ENCODE measurements at places on chromosomes 16 and 17. TPM values are rescaled to one million over a fixed set of nuclear protein-coding genes. Genes with fewer than 3 reads are reported as not detected.
A peak's percentile ranks its signal among the peaks of the same experiment; 100 is the strongest.

GRCh38 chr16:56191156-56191815 lies at the start of gene GNAO1:
TSS of gene GNAO1 (plus strand) at chr16:56191489. CDS start at chr16:56192236, 747 bp downstream.
- peak; percentile 5 for DNase-seq

Gene C1QTNF1
- 0.79 TPM for total RNA-seq

DNA sequence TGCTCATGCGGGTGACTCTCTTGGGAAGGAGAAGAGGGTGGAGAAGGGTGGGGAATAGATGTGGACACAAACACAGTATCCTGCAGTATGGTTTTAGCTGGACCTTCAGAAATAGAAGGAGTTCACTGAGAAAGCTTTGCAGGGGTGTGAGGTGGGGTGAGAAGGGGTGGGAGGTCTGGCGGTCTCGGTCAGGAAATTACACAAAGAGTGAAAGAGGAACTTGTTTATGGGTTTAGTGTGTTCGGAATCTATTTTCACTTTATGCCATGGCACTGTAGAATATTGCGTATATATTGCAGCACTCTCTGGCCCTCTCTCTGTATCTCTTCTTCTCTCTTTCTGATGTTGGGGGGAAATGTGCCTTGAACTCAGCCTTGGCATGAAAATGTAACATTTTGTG lies 148.2 kb upstream of the GOT2 start:
- no peak for DNase-seq

DNA sequence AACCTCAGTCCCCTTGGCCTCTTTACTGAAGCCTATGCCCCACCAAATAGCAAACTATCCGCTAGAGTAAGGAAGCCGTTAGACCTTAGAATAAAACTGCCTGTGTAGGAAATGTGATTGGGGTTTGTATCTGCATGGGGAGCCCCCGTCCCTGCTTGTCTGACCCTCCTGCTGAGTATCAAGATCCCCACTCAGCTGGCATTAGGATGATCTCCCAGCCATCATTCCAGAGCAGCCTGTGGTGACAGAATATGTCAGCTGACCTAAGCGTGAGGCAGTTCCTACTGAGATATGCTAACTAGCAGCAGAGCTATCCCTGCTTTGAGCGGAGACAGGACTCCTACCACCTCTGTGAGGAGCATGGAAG lies 645 bp upstream of the GFOD2 start:
- DNase-seq, result peak; percentile 41

GRCh38 chr17:76714822-76715495 lies 4.2 kb upstream of the MXRA7 start:
- no peak for DNase-seq

DNA sequence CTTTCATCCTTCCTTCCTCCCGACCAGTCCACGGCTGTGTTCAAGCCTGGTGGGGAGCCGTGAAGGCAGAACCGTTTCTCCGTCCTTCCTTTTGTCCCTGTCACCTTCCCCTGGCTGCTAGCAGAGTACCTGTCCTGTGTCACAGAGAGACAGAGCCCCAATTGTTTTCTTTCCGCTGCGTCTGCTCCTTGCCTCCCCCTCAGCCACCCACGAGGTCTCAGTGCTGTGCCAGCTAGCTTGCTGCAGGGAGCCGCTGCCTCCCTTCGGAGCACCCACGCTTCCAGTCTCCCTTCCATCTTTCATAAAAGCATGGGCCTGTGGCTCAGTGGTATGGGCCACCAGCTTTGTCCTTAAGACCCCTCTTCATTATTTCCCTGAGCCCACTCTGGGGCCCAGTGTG lies 62.2 kb downstream of the MPRIP start:
- DNase-seq, result no peak

Measured in bronchial epithelial cell (primary cell).